ENCODE measurements at places on chromosomes 13 and 19.

GRCh38 chr13:95235974-95236373, 65.3 kb downstream of the ABCC4 start:
- no peak for DNase-seq

DNA sequence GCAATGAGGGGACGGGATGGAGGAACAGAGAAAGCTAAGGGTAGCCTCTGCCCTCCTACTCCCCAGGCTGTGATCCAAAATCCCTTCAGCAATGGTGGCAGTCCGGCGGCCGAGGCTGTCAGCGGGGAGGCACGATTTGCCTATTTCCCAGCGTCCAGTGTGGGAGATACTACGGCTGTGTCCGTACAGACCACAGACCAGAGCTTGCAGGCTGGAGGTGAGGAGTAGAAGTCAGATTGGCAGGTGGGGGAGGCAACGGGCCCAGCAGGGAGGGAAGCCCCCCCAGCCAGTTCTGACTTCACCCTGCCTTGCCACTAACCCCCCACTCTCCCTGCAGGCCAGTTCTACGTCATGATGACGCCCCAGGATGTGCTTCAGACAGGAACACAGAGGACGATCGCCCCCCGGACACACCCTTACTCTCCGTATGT, 1.6 kb downstream of the USF2 start:
- DNase-seq, result no peak

GRCh38 chr13:63517371-63517770, 2101.7 kb upstream of the PCDH20 start:
- no peak for DNase-seq

GRCh38 chr19:58296104-58296503, 9.1 kb upstream of the ERVK3-1 start:
- DNase-seq, result no peak

- no peak for DNase-seq
These were observed 165.0 kb downstream of the TM9SF2 start for GRCh38 chr13:99666146-99666805.

DNA sequence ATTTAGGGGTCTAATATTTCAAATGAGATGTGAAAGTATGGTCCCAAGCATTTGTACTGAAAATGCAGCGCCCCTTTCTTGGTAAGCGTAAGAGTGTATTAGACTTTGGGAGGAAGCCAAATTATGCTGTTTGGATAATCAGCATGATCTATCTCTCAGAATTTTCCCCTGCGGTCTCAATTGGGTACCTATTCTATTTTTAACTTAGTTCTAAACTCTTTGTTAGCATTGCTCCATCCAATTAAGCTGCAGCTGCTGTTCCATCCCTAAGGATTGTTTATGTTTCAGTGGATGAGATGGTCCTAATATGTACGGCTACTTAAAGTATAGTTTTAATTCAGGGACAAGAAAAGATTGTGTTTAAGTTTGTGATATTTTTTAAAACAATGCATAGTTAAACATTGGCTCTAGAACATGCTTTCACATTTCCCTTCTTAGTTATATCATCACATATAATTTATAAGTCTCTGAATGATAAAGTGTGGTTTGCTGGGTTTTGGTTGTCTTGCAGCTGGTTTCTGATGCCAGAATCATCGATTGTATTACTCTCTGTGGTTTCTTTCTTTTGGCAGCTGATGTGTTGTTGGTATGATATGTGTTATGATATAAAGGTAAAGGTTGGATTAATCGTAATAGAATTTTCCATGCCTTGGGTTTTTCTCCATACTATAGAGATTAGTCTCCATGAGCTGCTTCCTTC, 15.0 kb downstream of the POLR1D start:
- DNase-seq, result no peak

DNA sequence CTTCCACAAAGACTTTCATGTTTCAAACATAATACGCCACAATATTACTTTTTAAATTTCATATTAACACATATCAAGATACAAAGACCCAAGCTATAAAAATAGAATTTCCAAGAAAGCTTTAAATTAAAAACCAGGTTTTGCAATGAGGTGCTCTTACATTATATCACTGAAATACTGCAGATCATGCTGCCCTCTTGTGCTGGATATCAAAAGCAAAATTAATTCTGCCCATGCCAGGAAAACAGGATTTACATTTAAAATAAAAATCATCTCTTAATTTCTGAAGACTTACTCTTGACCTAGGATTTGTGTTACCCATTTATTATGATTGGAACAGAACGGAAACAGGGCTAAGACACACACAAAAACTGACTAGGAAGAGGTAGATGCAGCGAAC, 145.0 kb downstream of the ABCC4 start:
- DNase-seq, result no peak

- no peak for DNase-seq
These were observed 2.4 kb upstream of the POU2F2 start for GRCh38 chr19:42134535-42135070.

GRCh38 chr13:50995854-50996253, 86.3 kb downstream of the RNASEH2B start:
- DNase-seq, result no peak

GRCh38 chr13:44089452-44089851, 209.7 kb downstream of the LACC1 start:
- no peak for DNase-seq

- DNase-seq, result no peak
These were observed 445.6 kb downstream of the KCTD12 start for GRCh38 chr13:76440568-76440967.

DNA sequence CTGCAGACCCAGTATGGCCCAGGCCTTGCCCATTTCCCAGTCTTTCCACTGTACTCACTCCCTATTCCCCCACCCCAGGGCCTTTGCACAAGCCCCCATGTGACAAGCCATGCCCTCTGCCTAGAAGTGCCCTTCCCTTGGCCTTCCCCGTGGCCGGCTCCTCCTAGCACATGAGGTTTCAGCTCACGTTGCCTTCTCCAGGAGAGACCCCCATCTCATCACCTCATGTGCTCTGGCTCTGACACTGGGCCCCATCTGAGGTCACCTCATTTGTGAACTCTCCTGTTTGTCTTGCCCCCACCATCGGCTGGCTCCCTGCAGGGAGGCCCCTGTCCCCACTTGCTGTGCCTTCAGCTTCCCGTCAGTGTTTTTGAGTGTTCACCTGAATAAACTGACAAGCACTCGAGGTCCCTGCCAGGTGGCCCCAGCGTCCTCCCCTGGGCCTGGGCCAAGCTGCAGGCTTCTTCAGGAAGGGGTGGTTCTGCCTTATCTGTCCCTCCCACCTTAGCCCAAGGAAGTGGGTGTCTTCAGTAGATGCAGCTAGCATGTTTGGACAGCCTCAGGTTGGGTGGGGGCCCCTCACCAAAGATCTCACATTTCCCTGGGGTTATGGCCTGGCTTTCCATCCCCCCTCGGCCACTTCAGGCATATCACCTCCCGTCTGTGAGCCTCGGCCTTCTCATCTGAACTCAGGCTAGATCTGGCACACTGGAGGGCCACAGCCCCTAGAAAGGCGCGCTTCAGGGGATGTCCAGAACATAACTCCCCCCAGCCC, 3.8 kb upstream of the SLC25A42 start:
- DNase-seq, result no peak

GRCh38 chr13:26710166-26710565, 50.4 kb downstream of the GPR12 start:
- no peak for DNase-seq

GRCh38 chr19:42370626-42371175, 19.4 kb downstream of the CNFN start:
- no peak for DNase-seq

GRCh38 chr13:113178070-113178895, 19.8 kb downstream of the PROZ start:
- DNase-seq, result no peak

All from hypothalamus (tissue), 51 donors.